Thoracic aorta (tissue), 2 donors: ENCODE measurements at places on chromosomes 2 and 18.

DNA sequence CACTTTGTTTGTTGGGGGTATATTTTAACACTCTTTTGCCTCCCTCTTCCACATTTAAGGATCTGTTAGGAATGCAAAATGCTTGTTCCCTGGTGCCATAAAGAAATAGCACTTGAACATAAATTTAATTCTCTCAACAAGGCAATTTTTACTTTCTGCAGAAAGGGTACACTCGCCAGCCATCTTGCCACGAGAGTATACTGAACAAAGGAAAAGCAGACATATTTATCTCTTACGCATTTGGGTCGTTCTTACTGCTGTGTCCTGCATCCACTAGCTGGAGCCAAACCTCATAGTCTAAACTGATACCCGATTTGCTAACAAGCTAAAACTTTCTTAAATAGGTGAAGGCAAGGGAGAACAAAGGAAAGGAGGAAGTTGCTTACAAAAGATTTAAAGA, 129.5 kb downstream of the B3GNT2 start:
- no peak for DNase-seq

DNA sequence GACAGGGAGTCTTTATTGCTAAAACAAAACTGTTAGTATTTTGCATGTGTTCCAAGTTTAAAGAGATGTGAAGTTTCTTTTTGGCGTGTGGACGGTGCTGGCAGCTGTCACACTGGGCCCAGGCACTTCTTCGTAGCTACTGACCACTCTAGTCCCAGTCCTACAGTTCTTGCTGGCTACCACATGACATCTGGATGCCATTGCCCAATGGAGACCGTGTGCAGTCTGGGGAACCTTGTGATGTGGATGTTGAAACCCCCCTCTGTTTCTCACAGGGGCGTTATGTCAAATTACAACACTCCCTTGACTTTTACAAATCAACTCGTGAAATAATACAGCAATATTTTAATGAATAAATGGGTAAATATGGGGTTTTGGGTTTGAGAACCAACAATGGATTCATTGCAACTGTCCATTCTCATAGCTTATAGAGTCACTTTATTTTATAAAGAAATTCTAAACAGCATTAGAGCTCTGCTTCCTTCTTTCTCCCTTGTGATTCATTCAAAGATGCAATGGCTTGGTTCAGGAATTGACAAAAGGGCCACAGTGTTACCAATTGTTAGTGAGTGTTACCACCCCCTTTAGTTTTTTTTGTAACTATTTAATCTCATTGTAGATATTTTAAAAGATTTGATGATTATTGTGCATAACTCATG, 1.2 kb downstream of the GPD2 start:
- H3K4me3 ChIP-seq = peak overlapping the region; percentile 93
- H3K36me3 ChIP-seq = no peaks in the 10 kb centered on the region
- peaks cover 17% of the 10 kb centered on the region for H3K4me1 ChIP-seq
- H3K27me3 ChIP-seq = no peaks in the 10 kb centered on the region
- no peak for DNase-seq

GRCh38 chr2:190782264-190782663, 98.4 kb upstream of the GLS start:
- no peaks in the 10 kb centered on the region for H3K36me3 ChIP-seq
- no peaks in the 10 kb centered on the region for H3K4me1 ChIP-seq
- H3K27ac ChIP-seq = no peak overlapping the region
- DNase-seq = no peak
- H3K27me3 ChIP-seq = no peaks in the 10 kb centered on the region
- no peak overlapping the region for H3K4me3 ChIP-seq

DNA sequence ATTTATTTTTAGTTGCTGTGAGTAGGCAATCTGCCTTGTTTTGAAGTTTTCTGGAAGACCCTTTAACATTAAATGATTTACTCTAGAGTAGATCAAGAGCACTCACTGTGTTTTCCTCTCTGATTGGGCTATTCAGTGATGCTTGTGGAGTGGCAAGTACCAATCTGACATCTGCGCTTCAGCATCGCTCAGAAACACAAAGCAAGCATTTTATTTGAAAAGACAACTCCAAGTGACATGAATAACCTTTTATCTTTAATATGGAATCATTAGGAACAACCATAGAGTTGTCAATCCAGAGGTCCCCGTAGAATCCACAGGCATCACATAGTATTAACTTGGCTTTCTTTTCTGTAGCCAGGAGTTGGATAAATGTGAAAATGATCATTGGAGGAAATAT, 114.7 kb downstream of the CPS1 start:
- no peaks in the 10 kb centered on the region for H3K36me3 ChIP-seq
- no peaks in the 10 kb centered on the region for H3K27me3 ChIP-seq
- no peak for DNase-seq
- H3K4me3 ChIP-seq = no peak overlapping the region
- H3K27ac ChIP-seq = no peak overlapping the region

- H3K27me3 ChIP-seq = no peaks in the 10 kb centered on the region
- no peak overlapping the region for H3K4me3 ChIP-seq
- no peaks in the 10 kb centered on the region for H3K36me3 ChIP-seq
- DNase-seq = no peak
- H3K4me1 ChIP-seq = peaks cover 8% of the 10 kb centered on the region
These were observed 90.4 kb upstream of the HAAO start for GRCh38 chr2:42882756-42883155.

GRCh38 chr2:180583441-180584140, 396.8 kb upstream of the UBE2E3 start:
- H3K27ac ChIP-seq = no peak overlapping the region
- no peak overlapping the region for H3K4me3 ChIP-seq
- no peaks in the 10 kb centered on the region for H3K27me3 ChIP-seq
- no peak for DNase-seq
- H3K4me1 ChIP-seq = no peaks in the 10 kb centered on the region

DNA sequence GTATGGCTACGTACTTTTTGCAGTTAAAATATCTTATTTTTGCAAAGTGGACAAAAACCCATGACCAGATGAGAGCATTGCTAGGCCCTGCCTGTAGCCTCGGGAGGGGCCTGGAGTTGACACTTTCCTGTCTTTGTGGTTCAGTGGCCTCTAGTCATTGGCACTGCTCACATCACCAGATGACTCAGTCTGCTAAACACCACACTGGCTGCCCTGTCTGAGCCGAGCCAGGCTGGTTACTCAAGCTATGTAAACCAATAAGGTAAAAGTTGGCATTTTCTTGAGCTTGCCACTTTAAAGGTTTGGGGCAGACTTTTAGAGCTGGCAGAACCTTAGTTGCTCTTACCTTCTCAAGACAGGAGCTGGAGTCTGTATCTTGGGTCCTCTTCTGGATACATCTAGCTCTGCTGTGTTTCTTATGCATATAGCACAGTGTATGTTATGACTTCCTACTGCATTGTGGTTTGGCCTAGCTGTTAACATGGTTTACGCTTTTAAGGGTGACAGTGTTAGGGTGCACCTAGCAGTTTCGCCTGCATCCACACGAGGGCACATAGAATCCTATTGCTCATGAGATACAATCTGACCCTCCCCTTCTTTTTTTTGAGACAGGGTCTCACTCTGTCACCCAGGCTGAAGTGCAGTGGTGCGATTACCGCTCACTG, 76.4 kb downstream of the AP1S3 start:
- peak; percentile 7 for DNase-seq
- H3K4me3 ChIP-seq = no peak overlapping the region
- no peak overlapping the region for H3K27ac ChIP-seq
- no peaks in the 10 kb centered on the region for H3K27me3 ChIP-seq

DNA sequence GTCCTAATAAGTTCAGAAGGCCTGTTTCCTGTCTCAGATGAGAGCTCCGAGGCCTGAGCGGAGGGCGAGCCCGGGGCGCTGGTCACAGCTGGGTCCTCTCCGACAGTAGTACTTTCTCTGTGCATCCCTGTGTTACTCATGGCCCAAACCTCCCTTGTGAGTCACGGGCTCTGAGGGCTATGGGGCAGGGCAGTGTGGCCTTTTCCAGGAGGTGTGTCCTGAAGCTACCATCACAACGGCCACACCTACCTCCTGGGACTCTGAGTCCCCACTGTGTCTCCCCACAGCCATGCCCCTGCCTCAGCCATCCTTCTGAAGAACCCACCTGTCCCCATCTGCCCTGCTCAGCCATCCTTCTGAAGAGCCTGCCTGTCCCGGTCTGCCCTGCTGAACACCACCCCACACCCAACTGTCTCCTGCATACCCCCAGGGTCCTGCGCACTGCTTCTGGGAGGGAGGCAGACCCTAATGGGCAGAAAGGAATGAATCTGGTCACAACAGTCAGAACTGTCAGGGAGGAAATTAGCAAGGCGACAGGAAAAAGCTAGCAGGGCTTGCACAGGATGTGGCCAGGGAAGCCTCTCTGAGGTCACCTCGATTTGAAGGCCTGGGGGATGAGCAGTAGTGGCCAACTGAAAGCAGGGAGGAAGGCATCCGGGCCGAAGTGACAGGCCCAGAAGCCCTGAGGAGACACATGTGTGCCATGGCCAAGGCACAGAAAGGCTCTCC, 145.4 kb upstream of the RIOK3 start:
- peaks cover 4% of the 10 kb centered on the region for H3K4me1 ChIP-seq
- H3K27ac ChIP-seq = peak overlapping the region; percentile 47
- H3K4me3 ChIP-seq = no peak overlapping the region
- DNase-seq = no peak
- H3K36me3 ChIP-seq = no peaks in the 10 kb centered on the region

GRCh38 chr2:176132205-176133171, 3.0 kb downstream of the HOXD8 start:
- no peak for DNase-seq
- no peaks in the 10 kb centered on the region for H3K36me3 ChIP-seq
- no peak overlapping the region for H3K27ac ChIP-seq
- no peaks in the 10 kb centered on the region for H3K27me3 ChIP-seq
- H3K4me3 ChIP-seq = peak overlapping the region; percentile 28

DNA sequence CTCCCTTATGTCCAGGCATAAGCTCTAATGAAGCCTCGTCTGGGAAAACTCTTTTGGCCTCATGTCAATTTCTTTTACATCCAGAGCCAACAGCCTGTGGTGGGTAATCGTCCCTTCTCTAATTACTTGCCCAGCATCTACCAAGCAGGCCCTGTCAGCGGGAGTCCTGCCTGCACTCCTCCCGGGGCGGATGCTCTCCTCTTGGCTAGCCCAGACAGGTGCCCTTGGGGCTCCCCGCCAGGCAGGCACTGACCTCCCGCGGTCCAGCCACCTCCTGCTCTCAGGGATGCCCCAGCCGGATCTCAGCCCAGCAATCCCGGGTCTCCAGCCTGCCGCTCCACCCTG, 74.2 kb downstream of the NCAPH start:
- DNase-seq = no peak
- H3K27me3 ChIP-seq = no peaks in the 10 kb centered on the region
- H3K36me3 ChIP-seq = no peaks in the 10 kb centered on the region
- H3K4me1 ChIP-seq = peaks cover 5% of the 10 kb centered on the region

- H3K36me3 ChIP-seq = no peaks in the 10 kb centered on the region
- H3K27ac ChIP-seq = no peak overlapping the region
- H3K4me3 ChIP-seq = no peak overlapping the region
These were observed 24.0 kb upstream of the TMEM37 start for GRCh38 chr2:119407430-119408220.

DNA sequence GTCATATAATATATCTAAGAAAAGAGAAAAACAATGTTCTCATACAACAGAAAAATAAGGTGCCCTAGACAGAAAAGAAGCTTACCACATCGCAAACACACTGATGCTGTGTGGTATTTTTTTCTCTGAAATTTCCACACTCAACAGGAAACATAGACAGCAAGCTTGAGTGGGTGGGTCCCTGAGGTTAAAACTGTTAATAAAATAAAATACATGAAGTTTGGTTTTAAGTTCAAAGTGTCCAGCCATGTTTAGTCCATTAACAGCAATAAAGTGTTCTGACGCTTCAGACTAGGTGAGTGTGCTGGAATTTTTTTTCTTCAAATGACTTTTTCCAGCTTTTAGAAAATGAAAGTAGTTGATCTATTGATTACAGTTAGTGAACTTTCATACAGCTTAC, 83.3 kb upstream of the EPB41L5 start:
- H3K36me3 ChIP-seq = no peaks in the 10 kb centered on the region
- no peak overlapping the region for H3K27ac ChIP-seq
- no peak for DNase-seq
- no peaks in the 10 kb centered on the region for H3K27me3 ChIP-seq
- H3K4me1 ChIP-seq = no peaks in the 10 kb centered on the region
- no peak overlapping the region for H3K4me3 ChIP-seq

DNA sequence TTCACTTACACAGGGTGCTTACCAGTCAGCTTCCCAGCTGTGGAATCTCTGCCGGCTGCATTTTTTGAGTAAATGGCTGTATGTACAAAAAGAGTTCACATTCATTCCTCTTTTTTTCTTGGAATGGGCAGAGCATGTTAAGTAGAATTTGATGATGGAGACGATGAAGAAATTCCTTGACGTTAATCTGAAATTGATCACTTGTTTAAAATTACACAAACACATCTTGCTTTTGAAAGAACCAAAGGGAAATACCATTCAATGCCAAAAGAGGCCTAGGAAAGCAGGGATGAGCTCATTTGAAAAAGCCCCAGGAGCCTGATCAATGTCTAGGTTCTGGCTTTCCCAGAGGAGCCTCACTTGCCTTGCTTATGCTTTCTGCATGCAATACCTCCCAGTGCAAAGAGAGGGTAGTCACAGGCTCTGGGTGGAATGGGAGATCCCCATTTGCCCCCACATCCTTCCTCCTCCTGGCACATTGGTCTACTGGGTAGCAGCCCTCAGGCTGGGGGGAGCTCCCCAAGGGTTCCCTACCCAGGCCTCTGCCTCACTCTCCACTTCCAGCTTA, 12.3 kb upstream of the SMAD7 start:
- no peak overlapping the region for H3K27ac ChIP-seq
- no peak for DNase-seq
- no peaks in the 10 kb centered on the region for H3K36me3 ChIP-seq

- H3K4me3 ChIP-seq = no peak overlapping the region
- no peaks in the 10 kb centered on the region for H3K36me3 ChIP-seq
- no peaks in the 10 kb centered on the region for H3K27me3 ChIP-seq
- no peak for DNase-seq
These were observed 7.0 kb upstream of the NDUFV2 start for GRCh38 chr18:9095297-9096006.

GRCh38 chr2:201152999-201153815, 29.7 kb upstream of the CASP10 start:
- H3K27ac ChIP-seq = no peak overlapping the region
- peaks cover 33% of the 10 kb centered on the region for H3K4me1 ChIP-seq
- peaks cover 37% of the 10 kb centered on the region for H3K36me3 ChIP-seq
- DNase-seq = no peak
- no peak overlapping the region for H3K4me3 ChIP-seq
